Foreskin fibroblast (primary cell): ENCODE measurements at places on chromosomes 7 and 10.

DNA sequence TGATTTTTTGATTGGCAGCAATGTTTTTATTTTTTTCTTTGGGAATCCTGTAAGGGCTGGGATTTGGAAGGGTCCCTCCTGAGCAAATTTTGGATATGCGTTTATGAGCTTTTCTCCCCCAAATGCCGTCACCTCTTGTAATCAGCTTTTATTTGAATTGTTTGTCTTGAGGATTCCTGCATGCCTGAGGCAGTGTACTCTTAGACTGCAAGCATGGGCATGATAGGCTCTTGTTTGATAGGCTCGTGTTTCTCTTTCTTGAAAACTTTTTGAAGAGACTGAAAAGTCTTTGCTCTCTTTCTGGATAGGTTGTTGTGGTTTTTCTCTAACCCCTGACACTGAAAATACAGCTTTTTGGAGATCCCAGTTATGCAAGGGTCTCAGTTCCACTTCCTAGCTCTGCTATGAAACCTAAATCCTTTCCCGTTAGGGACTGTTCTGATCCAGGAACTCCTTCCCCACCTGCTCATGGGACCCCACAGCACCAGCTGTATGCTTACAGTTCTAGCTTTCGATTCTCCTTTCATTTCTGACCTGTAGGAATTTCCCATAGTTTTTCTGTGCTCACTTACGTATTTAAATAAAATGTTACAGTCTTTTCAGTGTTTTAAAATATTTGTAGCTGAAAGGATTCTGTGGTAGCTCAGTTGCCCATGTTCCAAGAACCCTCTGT lies 17.2 kb downstream of the TSPAN13 start:
- DNase-seq = no peak

DNA sequence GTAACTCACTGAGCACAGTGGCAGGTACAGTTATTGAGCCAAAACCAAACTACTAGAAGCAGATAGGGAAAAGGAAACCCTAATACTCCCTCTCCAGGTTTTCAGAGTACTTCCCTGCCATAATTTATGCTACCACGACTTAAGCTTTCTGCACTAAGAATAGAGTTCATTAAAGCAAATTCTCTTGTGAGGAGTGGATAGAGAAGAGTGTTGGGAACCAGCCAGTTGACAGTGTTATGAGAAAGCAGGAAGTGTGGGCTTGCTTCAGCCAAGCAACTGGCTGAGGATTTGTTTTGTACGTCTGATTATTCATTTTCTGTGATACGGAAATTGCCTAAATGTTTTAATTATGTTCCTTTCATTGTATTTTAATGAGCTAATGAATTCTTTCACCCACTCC lies 280.5 kb downstream of the KIF20B start:
- DNase-seq = peak; percentile 3

GRCh38 chr10:49738616-49739360 lies 23.3 kb downstream of the OGDHL start:
- no peak for DNase-seq

GRCh38 chr7:34849163-34849960 lies 187.9 kb downstream of the DPY19L1 start:
- peak; percentile 6 for DNase-seq

GRCh38 chr7:159209429-159209828 lies 64.8 kb upstream of the VIPR2 start:
- DNase-seq = no peak

DNA sequence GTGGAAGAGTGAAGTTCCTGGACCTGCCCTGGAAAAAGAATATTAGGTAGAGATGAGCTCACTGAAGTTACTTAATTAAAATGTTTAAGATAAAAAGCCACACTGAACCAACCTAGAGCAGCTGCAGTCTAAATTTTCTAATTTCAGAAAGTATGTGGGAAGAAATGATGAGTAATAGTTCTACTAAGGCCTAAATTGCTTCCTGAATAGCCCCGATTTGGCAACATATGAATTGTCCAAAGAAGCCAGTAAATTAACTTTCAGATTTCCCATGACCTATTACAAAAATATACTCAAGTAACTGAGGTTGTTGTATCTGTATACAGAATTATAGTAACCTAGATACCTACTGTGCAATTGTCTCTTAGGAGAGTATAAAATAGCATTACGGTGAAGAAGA lies 312.6 kb downstream of the IPMK start:
- peak; percentile 2 for DNase-seq

- DNase-seq = peak; percentile 58
Measured at GRCh38 chr10:17504547-17505245, 50.3 kb upstream of the ST8SIA6 start.
